ENCODE measurements at places on chromosomes 7 and 10.

DNA sequence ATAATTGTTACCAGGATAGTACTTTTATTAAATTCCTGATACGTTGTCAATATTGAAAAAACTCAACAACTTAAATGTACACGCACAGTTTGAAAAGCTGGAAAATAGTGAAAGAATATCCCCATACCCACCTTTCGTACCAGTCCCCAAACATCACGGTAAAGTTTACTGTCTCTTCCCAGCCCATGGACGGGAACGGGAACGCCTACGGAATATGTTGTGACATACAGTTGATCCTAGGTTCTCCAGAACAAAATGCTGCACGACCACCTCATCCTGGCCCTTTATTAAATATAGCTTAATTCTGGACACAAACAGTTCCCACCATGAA lies 527 bp upstream of the BCAP29 start:
- DNase-seq = no peak

GRCh38 chr7:15680446-15680845 lies 6.0 kb downstream of the MEOX2 start:
- DNase-seq = no peak

GRCh38 chr10:8066124-8066523 lies 11.6 kb downstream of the GATA3 start:
- DNase-seq = no peak

DNA sequence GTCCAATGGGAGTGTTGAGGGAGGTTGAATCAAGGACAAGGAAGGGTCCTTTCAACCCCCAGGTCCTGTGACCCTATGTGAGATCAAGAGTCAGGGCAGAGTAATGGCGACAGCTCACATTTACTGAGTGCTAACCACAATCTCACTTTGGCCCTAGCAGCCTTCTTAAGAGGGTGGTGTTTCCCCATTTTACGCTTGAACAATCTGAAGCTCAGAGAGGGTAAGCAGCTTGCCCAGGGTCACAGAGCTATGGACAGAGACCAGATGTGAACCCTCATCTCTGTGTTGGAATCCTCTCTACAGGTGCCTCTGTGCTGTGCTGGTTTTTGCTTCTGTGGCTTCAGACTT lies 102.0 kb downstream of the GRK5 start:
- DNase-seq = peak; percentile 60

- no peak for DNase-seq
Observed at GRCh38 chr7:155312633-155313032, 15.0 kb downstream of the INSIG1 start.
